ENCODE measurements at places on chromosomes 12 and 14.

- DNase-seq, result no peak
Observed at GRCh38 chr14:98444077-98444476, 827.9 kb downstream of the BCL11B start.

GRCh38 chr12:121576851-121577391 is 3.9 kb downstream of the KDM2B start:
- no peak for DNase-seq

GRCh38 chr14:104432611-104433231 is 146.8 kb upstream of the C14orf180 start:
- no peak for DNase-seq

GRCh38 chr12:96244826-96245225 is 50.7 kb downstream of the ELK3 start:
- DNase-seq, result no peak

DNA sequence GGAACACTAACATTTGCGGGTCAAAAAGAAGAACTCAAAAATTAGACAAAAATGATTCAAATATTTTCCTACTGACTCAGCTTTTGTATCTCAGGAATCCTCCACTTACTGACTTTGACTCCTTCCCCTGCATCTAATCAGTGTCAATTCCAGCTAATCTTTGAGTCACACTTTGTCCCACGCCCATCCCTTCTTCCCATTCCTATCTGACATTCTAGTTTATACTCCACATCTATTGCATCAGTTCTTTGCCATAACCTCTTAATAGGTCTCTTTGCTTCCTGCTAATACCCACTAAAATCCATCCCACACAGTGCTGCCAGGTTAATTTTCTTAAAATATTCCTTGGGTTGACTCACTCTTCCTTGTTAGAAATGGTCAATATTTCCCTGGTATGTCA is 19.1 kb downstream of the BBS10 start:
- DNase-seq, result no peak

DNA sequence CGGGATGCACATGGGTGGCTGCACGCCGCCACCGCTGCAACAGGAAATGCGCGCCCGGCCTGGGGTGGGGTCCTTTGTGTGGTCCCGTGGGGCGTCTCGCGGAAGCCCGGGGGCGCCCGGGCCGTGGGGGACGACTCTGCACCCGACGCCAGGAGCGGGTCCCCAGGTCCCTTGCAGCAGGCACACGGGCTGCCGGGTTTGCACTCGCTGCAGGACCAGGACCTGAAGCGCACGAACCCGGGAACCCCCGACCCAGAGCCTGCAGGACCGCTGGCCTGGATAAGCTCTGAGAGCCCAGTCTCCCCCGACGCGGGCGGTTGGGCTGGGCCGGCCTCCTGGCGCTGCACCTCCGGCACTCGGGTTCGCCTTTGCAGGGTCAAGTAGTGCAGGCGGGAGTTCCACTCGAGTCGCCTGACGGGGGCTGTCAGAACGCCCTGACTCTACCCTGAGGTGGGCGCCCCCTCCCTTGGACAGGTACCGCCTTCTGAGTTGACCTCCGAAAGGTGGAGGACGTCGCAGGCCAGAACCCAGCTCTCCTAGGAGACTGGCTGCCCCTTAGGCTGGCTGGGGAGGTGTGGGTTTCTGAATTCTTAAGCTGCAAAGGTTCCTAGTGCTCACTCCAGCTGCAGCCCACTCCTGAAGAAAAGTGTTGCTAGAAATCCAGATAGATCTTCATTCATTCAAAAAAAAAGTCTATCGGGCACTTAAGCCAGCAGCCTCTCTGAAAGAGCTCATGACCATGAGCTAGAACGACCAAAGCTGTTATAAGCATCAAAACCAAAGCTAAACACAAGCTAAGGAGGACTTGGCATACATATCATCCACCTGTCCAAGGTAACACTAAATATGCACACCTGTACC is 68.0 kb downstream of the RNF34 start:
- DNase-seq, result peak; percentile 42

DNA sequence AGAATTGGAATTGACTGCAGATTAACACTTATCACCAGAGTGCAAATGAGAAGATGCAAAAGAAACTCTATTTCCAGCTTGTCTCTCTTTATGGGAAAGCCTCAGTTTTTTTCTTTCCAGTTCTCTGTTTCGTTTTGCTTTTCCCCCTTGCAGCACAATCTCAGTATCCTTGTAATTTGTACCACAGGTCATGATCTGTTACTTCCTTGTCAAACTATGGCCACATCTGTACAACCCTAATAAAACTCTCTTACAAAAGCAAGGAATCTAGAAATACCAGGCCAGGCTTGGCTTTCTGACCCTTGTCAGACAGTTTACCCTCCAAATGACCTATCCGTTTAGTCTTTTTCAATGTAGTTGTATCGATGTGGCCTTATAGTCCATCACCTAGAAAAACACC is 33.9 kb downstream of the MYBPC1 start:
- DNase-seq, result no peak

GRCh38 chr12:109531411-109531810 is 41.9 kb downstream of the MMAB start:
- DNase-seq, result no peak

DNA sequence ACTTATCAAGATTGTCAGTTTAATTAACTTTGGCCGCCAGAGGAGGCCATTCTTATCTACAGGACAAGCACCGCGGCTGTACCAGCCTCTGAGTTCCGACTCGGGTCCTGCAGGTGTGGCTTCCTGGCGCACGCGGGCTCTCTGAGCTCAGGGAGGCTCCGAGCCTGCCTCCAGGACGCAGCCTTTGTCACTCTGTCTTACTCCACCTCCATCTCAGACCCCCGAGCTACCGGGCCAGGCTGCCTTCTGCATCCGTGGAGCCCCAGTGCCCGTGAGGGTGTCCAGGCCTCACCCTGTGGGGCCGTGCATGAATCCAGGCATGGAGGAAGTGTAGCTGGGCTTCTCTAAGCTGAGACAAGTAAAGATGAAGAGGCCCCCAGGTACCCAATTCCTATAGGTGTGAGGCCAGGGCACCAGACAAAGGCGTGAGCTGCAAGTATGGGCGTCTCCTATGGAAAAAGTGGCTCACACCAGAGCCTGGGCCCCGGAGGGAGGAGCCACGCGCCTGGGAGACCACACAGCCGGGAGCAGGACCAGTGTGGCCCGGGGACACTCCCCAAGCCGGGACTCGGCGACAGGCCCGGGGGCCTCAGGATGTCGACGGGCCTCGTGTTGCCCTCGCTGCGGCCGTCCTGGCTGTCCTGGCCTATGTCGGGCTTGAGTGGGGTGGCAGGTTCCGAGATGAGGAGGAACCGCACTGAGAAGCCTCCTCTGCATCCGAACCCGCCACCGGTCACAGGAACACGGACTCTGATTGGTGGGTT is 42.8 kb downstream of the NOC4L start:
- DNase-seq, result no peak

- DNase-seq, result no peak
Observed at GRCh38 chr14:74886001-74886400, 4.3 kb downstream of the DLST start.

- no peak for DNase-seq
Observed at GRCh38 chr12:29589851-29590250, 92.4 kb upstream of the OVCH1 start.

- DNase-seq, result peak; percentile 21
Observed at GRCh38 chr14:105492971-105493871, 2.2 kb downstream of the TEDC1 start.

- DNase-seq, result peak; percentile 30
Observed at GRCh38 chr12:78470354-78471195, 394.0 kb upstream of the SYT1 start.

DNA sequence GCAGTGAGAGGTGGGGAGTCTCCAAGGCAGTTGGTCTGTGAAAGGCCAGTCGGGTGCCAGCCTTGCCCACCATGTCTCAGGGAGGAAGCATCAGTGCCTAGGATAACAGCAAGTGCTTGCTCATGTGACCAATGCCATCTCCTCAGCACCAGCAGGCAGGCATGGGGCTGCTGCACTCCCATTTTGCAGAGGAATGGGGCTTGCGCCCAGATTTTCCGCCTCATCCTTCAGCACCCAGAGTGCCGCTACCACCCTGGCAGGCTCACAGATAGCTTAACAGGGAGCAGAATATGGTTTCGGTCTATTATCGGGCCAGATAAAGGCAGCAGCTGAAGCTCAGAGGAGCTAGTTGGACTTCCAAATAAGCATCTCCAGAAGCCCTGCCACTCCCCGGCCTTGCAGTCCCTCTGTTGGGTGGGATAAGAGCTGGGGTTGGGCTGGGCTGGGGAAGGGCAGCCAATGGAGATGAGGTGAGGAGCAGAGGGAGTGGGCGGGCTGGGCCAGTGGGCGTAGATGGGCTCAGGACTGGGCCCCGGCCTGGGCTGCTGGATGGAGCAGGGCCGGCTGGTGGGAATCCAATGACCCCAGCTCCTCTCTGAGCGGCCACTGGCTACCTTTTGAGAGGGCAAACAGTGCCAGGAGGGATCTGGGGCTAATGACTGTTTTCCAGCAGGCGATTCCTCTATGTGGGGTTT is 8.4 kb upstream of the KRT80 start:
- no peak for DNase-seq

DNA sequence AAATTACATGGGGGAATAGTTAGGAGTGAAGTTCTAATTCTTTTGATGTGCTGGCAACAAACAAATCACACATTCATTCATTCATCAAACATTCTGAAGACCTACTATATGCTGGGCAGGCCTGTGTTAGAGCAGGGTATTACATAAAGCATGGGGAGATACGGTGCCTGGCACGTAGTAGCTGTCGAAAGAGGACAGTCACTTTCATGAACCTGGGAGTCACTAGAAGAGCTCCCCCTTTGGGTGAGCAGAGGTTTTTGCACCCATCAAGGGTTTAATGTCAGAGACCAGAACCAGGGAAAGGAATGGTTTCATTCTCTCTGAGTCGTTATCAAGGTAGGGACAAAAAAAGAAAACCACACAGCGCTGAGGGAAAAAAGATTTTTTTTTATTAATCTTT is 10.0 kb downstream of the LHX5 start:
- DNase-seq, result no peak

All from body of pancreas (tissue), 4 donors.